Cardiac septum (tissue), 1 donor: ENCODE measurements at places on chromosomes 6 and 20. TPM values are rescaled to one million over a fixed set of nuclear protein-coding genes. Genes with fewer than 3 reads are reported as not detected.

TRIM15 gene
- not detected for total RNA-seq

IPCEF1 gene
- total RNA-seq = 5.0 TPM

THEMIS gene
- 0.08 TPM for total RNA-seq

BHLHE23 gene
- not detected for total RNA-seq

RAB44 gene
- total RNA-seq = 0.11 TPM

SCGN gene
- not detected for total RNA-seq

DNA sequence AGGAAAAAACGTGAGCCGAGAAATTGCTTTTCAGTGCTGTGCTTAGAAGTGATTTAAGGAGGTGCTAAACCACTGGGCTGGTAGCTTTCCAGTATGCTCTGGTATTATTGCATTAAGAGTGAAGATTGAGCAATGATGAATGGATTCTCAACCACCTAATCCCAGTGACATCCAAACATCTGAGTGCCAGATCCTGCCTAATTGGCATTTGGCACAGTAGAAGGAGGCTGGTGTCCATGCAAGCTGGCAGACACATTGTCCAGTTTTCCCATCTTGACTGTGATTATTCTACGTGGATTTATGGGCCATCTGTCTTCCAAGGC, 398.0 kb upstream of the PLCB4 start:
- DNase-seq = no peak

DNA sequence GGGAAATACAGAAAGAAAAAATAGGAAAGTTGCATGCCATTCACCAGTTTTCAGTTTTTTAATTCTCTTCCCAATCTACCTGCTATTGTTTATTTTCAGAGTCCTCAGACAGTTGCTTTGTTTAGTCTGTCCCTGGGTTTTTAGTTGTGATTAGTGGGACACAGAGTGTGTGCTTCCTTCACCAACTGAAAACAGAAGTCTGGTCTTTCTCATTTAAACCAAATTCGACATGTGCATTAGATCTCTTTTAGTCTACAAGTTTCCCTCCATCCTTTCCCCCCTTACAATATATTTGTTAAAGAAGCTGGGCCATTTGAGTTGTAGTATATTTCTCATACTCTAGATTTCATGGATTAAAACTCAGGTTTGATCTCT, 58.7 kb upstream of the STMND1 start:
- DNase-seq = no peak

DNA sequence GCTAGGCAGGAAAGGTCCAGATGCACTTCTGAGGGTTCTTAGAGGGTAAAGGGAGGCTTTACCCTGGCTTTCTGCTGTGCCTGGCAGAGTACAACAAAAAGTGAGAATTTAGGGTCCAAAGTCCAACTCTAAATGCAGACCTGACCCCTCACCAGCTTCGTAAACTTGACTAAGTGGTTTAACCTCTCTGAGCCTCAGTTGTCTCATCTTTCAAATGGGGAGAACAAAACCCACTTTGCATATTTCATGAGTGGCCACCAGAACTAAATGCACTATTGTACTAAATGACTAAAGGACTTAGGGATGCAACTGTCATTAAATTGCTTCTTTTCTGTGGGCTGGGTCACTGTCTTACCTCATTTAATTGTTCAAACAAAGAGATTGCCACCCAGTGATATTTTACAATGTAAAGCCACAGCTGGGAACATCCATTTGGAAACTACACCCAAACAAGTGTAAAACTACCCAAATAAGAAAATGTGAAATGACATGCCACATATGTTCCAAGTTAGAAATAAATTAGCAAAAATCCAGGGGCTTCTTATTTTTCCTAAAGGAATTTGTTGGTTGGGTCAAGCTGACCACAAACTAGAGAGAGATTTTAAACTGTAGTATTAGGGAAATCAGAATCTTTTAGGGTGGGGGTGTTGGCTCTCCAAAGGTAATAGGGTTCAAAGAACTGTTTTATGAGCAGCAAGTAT, 48.3 kb upstream of the RIN2 start:
- DNase-seq = no peak

DNA sequence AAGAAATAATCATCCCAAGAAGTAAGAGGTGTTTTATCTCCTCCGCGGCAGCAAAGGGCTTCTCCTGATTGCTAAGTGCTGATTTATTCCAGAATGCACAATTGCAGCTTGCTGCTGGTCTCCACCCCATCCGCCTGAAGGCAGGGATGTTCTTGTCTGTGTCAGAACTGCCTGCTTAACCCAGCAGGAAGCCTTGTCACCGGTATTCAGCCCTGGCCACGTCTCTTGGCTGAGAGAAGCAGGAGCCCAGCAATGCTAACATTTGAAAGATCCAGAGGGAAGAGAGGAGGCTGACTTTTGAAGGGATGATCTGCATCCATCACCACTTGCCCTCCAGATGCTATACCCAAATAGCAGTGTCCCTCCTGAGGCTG, 4.2 kb downstream of the SCML4 start:
- DNase-seq = no peak

DNA sequence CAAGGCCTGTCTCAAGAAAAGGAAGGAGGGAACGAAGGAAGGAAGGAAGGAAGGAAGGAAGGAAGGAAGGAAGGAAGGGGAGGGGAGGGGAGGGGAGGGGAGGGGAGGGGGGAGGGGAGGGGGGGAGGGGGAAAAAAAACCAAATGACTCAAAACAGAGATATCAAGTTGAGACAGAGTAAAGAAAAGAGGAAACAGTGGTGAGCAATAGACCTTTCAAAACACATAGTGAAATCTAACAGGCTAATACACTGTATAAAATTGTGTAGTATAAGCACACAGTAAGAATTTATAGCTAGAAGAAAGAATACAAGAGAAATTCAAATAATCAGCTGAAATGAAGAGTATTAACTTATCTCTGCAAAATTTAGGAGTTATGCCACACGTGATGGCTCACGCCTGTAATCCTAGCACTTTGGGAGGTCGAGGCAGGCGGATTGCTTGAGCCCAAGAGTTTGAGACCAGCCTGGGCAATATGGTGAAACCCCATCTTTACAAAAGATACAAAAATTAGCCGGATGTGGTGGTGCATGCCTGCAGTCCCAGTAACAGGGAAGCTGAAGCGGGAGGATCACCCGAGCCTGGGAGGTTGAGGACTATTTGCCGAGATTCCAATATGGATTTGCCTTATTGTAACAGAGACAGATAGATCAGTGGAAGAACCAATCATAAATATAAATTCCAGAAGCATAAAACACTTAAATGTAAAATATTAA, 123.2 kb downstream of the PRND start:
- DNase-seq = no peak

DNA sequence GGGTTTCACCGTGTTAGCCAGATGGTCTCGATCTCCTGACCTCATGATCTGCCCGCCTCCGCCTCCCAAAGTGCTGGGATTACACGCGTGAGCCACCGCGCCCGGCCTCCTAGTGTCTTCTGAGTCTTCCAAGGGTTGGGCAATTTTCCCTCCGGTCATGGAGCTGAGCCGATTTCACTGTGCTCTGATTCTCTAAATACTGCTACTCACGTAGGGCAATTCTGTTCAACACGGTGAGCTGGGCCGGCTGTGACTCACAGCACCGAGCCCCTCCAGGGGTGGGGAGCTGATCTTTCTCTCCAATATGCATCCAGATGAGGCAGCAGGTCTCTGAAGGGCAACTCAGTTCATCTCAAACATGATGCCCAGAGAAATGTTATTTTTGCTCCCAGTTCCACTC, 71.6 kb upstream of the CD93 start:
- no peak for DNase-seq

- DNase-seq = no peak
These were observed 495.5 kb upstream of the MAP3K7 start for GRCh38 chr6:91082311-91082832.

DNA sequence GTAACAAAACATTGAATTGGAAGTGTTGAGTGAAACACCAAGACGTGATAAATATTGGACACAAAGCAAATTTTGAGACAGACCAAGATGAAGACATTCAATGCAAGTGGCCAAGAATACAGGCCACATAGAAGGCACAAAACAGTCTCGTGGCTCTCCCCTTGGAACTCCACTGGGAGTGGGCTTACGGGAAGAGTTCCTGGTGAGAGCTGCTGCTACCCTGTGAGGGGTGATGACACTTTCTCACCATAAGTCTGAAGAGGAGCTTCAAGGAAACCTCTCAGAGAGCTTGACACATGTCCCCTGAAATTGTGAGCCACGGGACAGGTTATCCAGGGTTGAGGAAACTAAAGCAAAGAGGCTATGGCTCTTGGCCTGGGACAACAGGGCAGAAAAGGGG, 48.6 kb upstream of the SLC22A16 start:
- no peak for DNase-seq

DNA sequence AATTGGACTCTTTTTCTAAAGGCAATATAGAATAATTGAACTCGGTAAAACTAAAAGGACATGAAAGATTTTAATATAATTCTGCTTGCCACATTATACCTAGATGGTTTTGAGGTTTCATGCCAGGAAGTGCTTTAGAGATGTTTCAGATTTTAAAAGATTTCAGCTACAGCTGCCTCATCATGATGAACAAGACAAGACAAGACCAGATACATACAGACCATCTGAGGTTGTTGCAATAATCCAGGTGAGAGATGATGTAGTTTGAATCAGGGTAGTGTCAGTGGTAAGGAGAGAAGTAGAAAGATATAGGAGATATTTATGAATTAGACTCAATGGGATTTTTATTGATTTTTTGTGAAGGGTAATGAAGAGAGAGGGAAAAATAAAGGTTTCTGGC, 374.3 kb upstream of the HSF2 start:
- DNase-seq = no peak

DNA sequence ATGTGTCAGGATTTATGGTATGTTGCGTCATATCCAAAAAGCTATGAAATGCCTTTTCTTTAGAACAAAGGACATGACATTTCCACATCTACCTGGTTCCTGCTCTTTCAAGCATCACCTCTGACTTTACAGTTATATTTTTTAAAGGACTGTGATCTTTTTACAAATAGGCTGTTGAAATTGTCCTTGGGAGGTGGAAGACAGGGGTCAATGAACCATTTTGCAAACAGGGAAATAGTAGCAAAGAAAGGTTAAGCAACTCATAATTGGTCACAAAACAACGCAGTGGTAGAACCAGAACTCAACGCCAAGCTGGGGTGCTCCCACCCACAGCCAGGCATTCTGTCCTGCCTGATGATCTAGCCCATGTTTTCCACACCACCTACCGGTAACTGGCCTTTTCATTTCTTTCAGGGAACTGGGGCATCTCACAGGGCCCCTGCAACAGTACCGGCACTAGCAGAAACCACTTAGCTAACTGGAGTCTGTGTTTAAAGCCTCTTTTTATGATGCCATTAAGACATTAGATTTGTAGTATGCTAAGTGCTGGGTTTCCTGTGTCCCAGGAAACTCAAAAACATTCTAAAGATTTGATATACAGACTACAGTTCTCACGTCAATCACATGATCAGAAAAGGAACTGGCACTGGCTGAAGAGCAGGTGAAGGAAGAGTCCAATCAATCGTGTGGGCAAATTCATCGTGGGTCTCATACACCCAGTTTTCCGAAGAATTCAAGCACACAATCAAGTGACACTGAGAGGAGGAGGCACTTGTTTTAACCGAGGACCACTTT, 13.9 kb downstream of the ZNF217 start:
- no peak for DNase-seq

DNA sequence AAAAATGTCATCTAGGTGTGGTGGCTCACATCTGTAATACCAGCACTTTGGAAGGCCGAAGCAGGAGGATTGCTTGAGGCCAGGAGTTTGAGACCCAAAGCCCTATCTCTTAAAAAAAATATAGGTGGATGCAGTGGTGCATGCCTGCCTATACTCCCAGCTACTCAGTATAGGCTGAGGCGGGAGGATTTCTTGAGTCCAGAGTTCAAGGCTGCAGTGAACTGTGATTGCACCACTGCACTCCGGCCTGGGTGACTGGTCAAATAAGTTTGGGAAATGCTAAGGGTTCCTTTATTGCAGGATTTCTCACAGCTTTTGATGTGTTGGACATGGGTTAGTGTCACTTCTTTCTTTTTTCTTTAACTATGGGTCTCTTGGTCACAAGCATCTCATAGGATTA, 261.3 kb downstream of the PLCB1 start:
- DNase-seq = no peak

GRCh38 chr20:24668791-24669190, 199.4 kb downstream of the SYNDIG1 start:
- DNase-seq = peak; percentile 50

GRCh38 chr6:52012582-52012981, 74.8 kb downstream of the PKHD1 start:
- no peak for DNase-seq

DNA sequence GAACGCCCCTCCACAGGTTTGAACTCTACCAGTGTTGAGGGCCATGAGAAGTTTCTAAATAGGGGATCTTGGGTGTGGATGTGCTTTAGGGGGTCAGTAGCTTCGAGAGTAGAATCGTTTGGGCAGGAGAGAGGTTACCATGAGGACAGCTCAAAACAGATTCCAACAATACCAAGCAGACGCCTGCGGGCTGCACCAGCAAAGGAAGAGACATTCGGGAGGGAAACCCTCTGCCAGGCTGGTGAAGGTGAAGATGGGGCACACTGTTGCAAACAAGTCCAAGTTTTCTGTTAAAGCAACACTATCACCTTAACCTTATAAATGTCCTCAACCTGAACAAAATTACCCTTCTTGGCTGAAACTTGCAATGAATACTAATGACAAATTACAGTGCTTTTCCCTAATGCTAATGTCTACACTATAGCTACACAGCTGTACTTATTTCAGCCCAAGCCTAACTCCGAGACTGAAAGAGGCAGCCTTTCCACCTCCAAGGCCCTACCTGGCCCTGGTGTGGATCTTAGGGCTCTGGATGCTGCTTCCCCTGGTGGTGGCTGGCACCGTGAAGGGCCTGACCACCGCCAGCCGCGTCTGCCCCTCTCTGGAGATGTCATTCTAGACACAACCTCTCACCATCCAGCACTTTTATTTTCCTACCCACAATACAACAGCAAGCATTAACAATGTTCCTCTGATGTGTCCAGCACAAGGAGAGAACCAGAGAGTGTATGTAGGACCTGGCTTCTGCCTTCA, 80.1 kb downstream of the DLL1 start:
- peak; percentile 24 for DNase-seq

DNA sequence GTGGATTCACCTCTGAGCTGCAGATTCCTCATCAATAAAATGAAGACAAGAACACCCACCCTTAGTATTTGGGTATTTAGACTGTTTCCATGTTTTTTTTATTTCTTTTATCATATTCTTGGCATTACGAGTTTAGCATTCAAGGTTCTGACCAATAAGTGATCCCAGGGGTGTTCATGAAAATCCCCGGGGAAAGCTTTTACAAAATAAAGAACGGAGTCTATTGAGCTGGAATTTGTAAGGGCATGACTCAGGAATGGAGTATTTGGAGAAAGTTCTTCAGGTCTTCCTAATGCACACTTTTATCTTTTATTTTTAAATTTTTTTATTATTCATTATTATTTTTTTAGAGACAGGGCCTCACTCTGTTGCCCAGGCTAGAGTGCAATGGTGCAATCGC, 19.4 kb upstream of the TOX2 start:
- DNase-seq = no peak

GRCh38 chr6:155003476-155003875, 8.4 kb downstream of the TIAM2 start:
- peak; percentile 27 for DNase-seq
